ENCODE measurements at places on chromosomes 3 and 15.

GRCh38 chr15:42996871-42997270 lies 76.3 kb upstream of the TTBK2 start:
- DNase-seq = no peak

GRCh38 chr15:71691458-71692417 lies 118.6 kb upstream of the NR2E3 start:
- peak; percentile 61 for DNase-seq

GRCh38 chr3:142501004-142501926 lies 53.4 kb upstream of the XRN1 start:
- peak; percentile 59 for DNase-seq

DNA sequence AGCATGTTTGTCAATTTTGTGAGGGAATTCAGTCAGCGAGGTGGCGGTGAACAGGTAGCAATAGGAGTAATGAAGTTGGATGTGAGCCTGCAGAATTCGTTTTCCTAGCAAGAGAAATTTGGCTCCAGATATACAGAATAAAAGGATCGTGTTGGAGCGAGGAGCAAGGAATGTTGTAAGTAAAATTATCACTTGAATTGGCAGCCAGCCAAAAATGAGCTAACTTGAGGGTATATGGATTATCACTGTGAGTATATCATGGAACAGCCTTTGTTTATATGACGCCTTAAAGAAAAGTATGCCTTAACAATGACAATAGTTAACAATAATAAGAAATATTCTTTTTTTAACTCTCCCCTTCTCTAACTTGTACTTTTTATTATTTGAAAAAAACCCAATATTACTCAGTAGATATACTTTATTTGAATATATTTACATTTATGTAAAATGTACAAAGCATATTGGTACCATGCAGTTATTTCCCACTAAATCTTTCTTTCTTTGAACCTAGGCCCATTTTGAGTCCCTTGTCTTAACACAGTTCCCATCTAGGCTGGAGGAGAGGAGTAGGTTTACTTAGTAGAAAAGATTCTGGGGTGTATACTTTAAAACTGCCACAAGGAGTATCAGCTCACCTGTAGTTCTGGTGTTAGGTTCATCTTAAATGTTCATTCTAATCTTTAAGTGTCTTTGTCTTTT lies 29.3 kb downstream of the EPHA6 start:
- peak; percentile 0 for DNase-seq

DNA sequence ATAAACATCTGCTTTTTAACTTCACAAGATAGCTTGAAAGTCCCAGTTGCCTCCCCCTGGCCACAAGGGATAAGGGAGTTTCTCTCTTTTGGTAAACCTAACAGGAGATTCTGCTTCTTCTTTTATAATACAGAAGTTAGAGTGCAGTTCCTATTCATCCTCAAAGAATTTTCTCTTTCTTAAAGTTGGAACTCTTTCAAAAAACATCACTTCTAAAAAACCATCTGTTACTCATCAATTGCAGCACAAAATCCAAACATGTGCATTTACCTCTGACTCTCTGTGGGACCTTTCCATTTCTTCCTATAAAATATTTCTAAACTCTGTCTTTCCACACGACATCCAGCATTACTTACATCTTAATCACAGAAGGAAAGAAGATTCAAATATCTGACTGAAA lies 5.1 kb downstream of the DPH6 start:
- peak; percentile 51 for DNase-seq

GRCh38 chr15:74635228-74635627 lies 19.6 kb downstream of the CLK3 start:
- peak; percentile 74 for DNase-seq

DNA sequence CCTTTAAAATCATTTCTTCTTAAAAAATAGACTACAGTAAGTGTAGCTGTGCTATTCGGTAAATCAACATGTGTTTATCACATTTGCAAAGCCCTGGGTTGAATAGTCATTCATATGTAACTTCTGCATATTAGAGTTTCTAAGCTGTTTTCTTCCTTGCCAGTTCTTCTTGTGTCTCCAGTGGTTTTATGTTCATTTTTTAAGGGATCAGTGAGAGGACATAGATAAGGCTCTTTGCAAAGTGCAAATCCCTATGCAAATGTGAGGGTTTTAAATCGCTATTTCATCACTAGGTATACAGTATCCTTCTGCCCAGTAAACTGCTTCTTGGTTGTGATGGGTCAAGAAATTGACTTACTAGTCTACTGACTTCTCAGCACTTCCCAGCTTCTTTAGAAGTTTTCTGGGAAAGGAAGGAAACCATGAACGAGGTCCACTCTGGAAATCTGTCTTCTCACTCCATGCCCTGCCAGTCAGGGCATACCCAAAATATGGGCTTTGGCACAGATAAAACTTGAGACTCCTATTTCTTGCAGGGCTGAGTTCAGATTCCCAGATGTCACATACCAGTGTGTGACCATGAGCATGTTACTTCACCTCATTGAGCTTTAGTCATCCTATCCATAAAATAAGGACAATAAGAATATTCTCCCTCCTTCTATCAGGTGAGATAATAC lies 38.8 kb upstream of the ADAMTS9 start:
- DNase-seq = no peak

GRCh38 chr3:119187266-119187665 lies 13.9 kb downstream of the UPK1B start:
- no peak for DNase-seq

DNA sequence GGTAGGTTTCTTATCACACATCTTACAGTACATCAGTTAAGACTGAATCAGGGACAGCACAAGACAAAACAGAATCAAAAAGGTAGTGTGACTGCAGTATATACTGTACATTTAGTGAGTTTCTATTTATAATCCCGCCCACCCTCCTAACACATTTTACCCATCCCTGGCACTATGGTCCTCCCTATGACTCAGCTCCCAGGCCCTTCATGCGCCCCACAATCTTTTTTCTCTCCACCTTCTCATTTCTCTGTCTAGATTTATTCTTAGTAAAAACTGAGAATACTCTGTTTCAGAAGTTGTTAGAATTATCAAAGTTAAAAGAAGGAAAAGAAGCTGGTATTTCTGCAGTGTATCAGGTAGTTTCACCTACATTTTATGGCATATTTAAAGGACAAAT lies 427.3 kb downstream of the CNTN4 start:
- no peak for DNase-seq

DNA sequence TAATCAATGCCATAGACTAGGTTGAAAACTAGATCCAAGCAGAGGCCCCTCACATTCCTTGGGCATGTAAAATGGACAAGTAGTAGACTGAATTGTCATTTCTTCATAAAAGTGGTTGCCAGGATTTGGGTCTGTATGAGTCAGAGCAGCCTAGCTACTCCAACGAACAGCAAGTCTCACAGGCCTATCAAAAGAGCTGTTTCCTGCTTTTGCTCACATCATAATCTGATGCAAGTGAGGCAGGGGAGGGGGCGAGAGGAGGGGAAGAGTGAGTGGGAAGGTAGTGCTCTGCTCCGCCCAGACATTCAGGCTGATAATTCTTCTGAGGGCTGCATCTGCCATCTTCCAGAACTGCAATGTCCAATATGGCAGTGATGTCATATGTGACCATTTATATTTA lies 228.9 kb upstream of the PRICKLE2 start:
- DNase-seq = peak; percentile 82

GRCh38 chr3:192915304-192915703 lies 2.4 kb downstream of the MB21D2 start:
- DNase-seq = peak; percentile 59

- no peak for DNase-seq
Measured at GRCh38 chr15:68830141-68830785, 9.6 kb upstream of the ANP32A start.

DNA sequence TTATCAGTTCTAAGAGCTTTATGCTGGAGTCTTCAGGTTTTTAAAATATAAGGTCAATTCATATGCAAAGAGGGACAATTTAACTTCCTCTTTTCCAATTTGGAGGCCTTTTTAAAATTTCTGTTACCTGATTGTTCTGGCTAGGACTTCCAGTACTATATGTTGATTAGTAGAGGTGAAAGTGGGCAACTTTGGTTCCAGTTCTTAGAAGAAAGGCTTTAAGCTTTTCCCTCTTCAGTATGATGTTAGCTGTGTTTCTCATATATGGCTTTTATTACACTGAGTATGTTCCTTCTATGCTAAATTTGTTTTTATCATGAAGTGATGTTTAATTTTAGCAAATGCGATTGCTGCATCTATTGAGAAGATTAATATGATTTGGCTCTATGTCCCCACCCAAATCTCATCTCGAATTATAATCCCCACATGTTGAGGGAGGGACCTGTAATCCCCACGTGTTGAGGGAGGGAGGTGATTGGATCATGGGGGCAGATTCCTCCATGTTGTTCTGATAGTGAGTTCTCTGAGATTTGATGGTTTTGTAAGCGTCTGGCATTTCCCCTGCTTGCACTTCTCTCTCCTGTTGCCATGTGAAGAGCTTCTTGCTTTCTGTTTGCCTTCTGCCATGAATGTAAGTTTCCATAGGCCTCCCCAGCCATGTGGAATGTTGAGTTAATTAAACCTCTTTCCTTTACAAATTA lies 33.8 kb downstream of the FAIM start:
- no peak for DNase-seq

DNA sequence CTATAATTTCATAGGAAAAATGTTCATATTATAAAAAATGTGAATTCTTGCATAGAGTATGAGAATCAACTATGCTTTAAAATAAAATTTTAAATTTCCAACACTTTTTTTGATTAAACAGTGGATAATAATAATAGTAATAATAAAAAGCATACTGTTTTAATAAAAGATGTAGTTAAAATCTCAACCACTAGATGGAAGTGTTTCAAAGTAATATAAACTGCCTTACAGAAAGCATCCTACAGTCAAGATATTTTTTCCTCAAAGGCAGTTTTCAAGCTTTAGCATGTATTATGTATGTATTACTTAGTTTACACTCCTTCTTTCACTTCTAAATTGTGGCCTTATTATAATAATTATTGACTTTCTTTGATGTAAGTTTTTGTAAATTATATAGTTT lies 217.5 kb downstream of the CHL1 start:
- peak; percentile 19 for DNase-seq

DNA sequence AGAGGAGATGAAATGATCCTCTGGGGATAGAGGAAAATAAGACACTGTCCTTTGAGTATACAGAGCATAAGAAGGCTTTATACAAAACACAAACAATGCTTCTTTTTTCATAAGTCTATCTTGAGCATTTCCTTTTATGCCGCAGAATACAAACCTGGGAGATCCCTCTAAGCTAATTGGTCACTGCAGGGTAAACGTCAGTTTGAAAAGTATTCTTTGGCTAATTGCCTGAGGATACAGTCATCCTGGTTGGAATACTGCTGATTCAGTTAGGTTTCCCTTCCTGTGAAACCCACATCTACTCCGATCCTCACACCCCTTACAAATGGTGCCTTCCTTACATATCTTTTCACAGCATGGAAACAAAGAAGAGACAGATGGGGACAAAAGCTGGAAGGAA lies 10.6 kb downstream of the WNT5A start:
- peak; percentile 87 for DNase-seq

DNA sequence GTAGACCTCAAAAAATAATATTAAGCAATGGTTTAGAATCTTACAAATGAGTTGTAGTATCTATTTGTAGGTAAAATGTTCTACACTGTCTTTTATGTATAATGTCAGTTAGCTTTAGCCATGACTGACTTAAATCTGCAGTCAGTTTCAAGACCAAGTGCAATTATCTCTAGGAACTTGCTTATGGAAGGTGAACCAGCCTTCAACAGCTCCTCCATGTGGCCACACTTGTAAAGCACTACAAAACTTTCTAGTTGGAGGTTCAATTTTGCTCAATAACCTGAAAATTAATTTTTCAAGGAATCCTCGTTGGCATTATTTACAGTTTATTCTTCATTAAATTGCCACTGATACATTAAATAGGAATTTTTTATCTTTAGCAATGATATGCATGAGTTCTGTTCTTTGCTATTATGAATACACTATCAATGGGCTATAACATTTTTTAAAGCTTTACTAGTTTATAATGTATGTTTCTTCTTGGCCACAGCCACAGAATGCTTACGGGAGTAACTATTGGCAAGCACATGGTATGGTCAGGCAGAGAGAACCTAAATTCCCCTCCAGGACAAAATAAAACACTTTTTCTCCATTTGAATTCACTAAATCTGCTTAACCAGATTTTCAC lies 315.3 kb upstream of the UBE2E2 start:
- peak; percentile 61 for DNase-seq

All from fibroblast of pulmonary artery (primary cell).